ENCODE measurements at places on chromosomes 6 and 20.
A peak's percentile ranks its signal among the peaks of the same experiment; 100 is the strongest.

- DNase-seq: no peak
Observed at GRCh38 chr6:82783587-82784236, 281.9 kb downstream of the UBE3D start.

- no peak for DNase-seq
Observed at GRCh38 chr20:9809271-9809670, 29.6 kb downstream of the PAK5 start.

GRCh38 chr6:101224751-101225150 lies 168.8 kb upstream of the GRIK2 start:
- no peak for DNase-seq

- DNase-seq: peak; percentile 50
Observed at GRCh38 chr20:34069341-34070078, 42.5 kb downstream of the EIF2S2 start.

DNA sequence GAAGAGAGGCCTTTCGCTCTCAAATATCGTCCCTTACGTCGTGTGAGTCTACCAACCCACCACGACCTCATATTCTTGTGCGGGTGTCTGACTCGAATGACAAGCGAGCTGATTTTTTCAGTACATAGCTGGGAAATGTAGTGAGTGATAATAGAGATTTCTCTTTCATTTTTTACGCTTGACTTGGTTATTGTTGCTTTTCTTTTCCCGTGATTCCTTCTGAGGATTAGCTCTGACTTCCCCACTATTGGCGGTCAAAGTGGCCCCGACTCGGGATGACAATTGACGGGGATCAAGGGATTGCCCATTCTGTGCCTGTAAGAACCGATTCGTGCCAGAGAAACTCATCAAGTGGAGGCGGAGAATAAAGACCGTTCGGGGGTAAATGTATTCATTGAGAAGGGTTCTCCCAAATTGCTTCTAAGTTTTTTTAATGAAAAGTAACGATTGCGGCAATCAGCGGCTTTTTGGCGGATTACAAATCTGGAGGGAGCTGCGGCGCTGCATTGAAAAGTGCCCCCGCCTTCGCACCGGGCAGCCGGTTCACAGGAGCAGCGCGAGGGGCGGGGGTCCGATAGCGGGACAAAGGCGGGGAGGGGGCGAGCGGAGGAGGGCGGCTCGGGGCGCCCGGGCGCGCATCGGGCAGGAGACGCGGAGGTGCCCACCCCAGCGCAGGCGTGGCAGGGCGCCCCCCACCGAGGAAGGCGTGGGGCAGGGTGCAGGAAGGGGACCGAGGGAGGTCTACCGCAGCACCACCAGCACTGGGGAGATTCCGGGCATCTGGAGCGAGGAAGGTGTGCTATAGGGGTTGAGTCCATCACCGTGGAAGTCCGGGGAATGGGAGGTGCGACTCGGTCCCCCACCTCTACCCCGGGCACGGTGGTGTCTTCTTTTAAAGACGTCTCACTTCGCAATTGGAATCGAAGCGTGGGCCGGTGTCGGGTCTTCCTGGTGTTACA lies 44.5 kb upstream of the OSTM1 start:
- DNase-seq: no peak

GRCh38 chr6:125636671-125637070 lies 112.8 kb upstream of the HEY2 start:
- no peak for DNase-seq

- DNase-seq: no peak
Observed at GRCh38 chr6:111711984-111712752, 106.5 kb upstream of the TRAF3IP2 start.

Data from activated CD4-positive, alpha-beta T cell treated with anti-CD3 and anti-CD28 coated beads, Interleukin-10, Interleukin-2, amounts not matched to agents 100 ng/mL and 50 ng/mL, durations not matched to agents 16 hours and 8 hours (primary cell).